ENCODE measurements at places on chromosomes 5 and 9.

DNA sequence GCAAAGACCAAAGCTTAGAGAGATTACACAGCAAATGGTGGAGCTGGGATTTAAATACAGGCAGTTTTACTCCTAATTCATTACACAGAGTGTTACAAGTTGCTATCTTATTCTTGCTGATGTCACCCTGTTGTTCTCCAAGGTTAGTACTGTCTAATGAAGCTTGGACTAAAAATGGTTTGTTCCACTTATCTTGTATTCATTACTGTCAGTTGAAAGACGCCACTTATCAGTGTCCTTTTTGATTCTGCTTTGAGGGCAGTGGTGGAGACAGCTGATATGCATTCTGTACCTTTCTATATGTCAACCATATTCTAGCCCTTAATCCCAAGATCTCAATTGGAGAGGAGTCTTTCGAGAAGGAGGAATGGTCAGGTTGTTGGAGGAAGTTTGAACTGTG, 14.0 kb upstream of the DENND4C start:
- no peak for DNase-seq

DNA sequence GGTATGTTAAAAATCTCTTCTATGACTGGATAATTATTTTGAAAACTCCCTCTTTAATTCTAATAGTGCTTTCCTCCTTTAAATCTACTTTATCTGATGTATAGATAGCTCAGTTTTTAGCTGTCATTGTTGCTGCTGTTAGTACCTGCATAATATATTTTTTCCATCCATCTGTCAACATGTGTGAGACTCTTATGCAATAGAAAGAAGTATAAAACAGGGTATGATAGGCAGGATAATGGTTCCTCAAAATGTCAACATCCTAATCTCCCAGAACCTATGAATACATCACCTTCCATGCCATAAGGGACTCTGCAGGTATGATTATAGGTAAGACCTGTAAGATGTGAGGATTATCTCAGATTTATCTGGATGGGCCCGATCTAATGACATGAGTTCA, 136.9 kb upstream of the LHFPL2 start:
- no peak for DNase-seq

DNA sequence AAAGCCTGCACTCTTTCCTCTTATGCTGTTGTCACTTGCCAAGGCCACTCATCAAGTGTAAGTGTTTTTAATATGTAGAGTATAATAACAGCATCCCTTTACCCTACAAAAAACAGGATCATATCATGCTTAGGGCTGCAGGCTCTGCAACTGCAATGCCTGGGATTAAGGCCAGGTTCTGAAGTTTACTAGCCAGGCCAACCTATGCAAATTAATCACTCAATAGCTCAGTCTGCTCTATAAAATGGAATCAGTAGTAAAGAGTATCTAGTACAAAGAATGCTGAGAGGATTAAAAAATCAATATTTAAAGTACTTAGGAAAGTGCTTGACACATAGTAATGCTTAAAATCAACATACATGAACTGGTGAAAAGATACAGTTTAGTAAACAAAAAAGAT, 253.3 kb downstream of the EDIL3 start:
- no peak for DNase-seq

DNA sequence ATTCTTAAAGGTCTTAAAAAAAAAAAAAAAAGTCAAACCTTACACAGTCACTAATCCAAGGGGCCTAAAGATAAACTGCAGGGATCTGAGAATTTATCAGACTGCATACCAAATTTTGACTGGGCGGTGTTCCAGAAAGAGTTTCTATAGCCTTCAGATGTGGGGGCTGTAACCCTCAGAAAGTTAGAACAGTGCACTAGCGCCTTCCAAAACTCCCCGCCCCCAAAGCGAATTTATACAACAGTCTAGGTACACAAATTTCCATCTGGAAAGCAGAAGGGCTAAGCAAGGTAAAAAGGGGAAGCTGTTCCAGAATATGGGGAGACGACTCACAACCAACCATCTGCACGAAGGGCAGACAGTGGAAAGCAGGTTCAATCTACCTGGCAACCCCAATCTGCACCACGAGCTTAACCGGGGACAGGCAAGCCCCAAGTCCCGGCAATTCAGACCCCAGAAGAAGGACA, 813 bp downstream of the ERMP1 start:
- no peak for DNase-seq

DNA sequence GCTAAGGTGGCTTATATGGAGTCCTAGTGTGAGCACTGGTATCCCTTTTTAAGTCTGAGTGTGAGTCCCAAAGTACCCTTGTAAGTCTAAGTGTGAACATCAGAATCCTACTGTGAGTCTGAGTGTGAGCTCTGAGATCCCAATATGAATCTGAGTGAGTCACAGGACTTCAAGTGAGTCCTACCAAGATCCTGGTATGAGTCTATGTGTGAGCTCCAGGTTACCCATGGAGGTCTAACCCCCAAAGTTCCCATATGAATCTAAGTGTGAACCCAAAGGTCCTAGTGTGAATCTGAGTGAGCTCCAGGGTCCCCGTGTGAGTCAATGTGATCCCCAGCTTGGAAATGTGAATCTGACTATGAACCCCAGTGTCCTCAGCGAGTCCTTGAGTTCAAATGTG, 2.3 kb downstream of the CNTFR start:
- no peak for DNase-seq

GRCh38 chr5:112703866-112704820, 33.5 kb upstream of the APC start:
- no peak for DNase-seq

GRCh38 chr5:177429248-177430040, 3.0 kb downstream of the GRK6 start:
- no peak for DNase-seq

DNA sequence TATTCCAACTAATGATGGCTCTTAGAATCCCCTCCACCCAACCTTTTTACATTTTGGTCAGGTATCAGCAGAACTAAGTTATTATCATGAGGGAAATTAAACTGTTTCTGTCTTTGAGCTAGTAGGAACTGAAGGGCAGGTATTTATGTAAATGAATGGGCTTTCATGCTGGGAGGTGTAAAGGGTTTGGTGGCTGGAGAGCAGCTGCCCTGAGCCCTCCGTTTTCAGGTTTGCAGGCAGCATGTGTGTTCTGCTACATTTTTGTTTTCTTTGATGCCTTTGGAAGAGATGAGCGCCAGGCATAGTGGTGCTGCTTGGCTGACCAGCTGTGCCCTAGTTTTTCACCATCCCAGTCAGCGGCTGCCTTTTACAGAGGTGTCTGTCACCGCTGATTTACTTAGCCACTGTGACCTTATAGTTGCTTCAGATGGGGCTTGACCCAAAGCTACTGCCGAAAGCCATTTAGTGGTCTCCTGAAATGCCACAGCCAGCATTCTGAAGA, 231.9 kb downstream of the MAST4 start:
- DNase-seq = no peak

DNA sequence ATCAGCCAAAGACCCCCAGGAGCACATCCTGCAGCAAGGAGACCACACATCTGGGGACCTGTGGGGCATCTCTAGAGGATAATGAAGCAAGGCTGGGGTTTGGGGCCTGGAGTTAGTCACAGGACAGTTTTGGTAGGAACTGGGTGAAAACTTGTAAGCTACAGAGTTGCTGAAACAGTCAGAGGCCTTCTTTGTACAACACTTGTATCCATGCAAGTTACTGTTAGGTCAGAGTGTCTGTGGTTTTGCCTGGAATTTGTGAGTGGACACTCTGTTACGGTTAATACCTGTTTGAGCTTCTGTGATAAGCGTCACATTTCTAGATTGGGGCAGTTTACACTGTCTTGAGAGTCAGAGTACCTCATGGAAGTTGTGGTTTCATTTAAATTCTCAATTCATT, 22.6 kb upstream of the ASPN start:
- no peak for DNase-seq
